ENCODE measurements at places on chromosomes 1 and 21.

DNA sequence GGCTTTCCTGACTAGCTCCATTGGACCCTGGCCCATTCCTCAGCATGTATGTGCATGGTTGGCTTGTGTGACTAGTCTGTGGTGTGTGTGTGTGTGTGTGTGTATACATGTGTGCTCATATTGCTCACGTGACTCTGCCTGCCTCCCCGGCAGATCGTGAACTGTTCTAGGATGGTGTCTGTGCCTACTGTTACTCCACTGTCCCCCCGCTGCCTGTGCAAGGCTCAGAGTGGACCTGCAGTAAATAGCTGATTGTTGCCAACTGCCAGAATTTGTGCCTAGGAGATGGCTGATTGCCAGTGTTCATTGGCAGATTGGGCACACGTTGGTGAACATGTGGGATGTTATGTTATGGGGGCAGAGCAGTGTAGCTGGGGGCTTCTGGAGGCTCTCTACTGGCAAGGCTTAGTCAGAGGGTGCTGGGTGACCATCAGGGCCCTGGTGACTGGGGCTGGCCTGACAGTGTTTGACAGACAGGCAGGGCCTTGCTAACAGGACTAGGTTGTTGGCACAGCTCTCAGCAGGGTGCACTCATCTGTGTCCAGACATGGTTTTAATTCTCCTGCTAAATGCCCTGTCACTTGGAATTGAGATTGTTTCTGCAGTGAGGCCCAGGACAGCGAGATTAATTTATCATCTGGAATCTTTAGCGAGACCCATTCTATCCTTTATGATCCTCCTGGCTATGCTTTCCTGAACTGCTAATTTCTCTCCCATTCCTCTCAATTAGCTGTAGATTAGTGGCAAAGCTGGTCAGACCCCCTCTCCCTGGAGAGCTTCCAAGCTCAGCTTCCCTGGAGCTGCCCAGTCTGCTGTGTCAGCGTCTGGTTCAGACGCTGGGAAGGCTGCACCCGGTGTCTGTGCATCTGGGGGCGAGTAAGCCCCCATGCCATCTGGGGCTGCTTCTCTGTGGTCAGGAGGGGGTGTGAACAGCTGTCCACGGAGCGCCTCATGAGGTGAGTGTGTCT is 20.8 kb downstream of the SLC6A17 start:
- no peak for DNase-seq

GRCh38 chr1:19478322-19478721 is 7.0 kb downstream of the CAPZB start:
- no peak for DNase-seq

- DNase-seq, result no peak
Observed at GRCh38 chr1:88910401-88910800, 19.0 kb upstream of the GTF2B start.

GRCh38 chr1:203492082-203492747 is 1.7 kb upstream of the OPTC start:
- no peak for DNase-seq

DNA sequence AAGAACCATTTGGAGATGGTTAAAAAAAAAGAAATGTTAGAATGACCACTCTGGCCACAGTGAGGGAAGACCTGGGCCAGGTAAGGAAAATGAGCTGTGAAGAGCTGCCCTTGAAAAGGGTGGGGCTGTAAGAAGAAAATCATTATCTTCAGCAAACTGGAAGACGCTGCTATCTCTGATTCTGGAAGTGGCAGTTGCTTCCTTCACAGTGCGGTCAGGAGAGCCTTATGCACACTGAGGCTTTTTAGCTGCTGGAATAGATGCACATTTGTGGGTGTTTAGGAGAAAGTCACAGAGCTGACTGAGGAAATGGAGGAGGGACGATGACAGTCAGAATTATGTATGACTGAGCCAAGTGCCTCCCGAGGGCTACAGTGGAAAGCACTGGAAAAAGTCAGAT is 91.6 kb downstream of the TBX19 start:
- no peak for DNase-seq

DNA sequence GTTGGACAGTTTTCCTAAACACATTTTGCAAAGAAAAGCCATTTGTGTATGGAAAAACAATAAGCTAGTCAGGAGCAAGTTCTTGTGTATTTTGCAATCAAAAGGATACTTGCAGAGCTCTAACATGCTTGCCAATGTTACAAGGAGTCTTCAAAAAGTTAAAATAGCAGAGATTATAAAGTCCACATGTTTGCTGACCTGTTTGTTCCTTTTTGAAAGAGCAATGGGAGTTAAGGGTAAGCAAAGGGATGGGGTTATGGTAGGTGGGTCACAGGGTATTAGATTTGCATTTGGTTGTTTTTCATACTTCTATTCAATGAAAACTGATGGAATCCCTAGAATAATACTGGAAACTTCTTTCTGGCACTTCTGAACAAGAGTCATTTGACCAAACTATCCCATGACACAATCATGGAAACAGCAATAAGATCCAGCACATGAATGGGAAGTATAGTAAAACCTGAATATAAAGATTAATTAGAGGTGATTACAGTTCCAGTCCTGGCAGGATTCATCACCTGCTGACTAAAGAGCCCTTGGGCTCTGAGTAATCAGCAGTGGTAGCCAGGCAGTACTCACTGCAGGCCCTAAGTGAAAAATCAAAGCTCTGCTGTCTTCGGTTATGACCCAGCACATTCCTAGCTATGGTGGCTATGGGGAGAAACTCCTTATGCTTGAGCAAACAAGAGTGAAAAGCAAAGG is 27.1 kb upstream of the ZC3H11B start:
- DNase-seq, result no peak

DNA sequence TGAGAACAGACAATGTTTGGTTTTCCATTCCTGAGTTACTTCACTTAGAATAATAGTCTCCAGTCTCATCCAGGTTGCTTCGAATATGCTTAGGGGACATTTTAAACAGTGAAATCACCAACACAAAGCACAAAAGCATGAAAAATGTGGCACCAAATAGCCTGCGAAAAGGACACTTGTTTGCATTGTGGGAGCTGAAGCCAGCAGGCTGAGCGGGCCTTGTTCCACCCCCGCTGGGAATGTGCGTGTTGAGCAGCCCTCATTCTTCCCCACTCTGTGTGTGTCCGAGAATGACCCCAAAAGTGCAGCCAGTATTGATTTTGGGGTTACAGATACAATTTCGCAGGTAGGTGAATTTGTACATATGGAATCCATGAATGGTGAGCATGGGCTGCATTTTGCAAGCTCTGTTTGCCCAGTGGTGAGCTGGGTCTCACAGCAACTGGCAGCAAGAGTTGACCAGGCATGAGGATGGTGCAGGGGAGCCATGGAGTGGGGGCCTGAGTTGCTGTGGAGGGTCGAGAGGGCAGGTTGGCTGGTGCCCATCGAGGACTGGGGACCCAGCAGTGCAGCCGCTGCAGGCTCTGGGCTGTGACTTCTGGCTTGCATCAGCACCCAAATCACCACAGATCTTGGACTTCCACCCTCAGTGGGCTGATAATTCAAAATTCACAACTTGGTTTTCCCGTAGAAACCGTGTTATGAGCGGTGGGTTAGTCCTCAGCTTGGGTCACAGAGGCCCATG is 29.4 kb downstream of the NENF start:
- no peak for DNase-seq

GRCh38 chr1:29757866-29758780 is 521.8 kb downstream of the PTPRU start:
- DNase-seq, result no peak

DNA sequence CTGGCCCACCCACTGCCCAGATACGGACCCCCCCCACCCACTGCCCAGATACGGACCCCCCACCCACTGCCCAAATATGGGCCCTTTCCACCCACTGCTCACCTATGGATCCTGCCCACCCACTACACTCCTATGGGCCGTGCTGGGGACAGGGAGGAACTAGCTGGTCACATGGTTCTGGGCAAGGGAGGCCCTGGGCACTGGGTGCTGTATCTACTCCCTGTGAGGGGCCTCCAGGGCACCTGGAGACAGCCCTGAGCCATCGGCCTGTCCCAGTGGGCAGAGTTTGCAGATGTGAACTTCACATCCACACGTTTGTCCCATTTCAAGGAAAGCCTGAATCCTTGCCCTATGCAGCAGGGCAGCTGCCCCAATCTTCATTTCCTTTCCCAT is 71.4 kb upstream of the COL6A1 start:
- no peak for DNase-seq

GRCh38 chr1:119687434-119688079 is 24.2 kb upstream of the PHGDH start:
- no peak for DNase-seq

DNA sequence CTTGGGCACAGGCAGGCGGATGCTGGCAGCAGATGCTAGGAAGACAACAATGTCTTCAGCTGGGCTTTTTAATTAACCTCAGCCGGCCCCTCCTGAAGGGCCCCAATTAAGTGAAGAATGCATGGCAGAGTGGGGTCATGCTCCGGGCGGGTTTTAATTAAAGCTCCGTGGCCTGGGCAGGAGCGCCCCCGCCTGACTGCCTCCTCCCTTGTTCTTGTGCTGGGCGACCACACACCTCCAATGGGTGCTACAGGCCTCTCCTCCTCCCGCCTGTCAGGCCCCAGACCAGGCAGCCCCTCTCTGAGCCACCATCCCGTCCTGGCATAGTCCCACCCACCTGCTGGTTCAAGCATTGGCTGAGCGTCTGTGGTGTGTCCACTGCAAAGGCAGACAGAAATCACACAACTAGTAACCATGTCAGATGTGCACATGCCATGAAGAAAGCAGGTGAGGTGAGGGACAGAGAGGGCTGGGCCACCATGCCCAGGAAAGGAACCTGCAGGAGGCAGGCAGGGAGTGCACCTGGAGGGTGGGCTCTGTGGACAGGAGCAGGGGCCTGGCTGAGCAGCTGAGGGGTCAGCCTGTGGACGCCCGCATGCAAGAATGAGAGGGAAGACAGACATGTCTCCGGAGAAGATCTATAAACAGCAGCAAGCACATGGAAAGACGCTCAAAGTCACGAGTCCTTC is 8.5 kb upstream of the ARF1 start:
- no peak for DNase-seq

DNA sequence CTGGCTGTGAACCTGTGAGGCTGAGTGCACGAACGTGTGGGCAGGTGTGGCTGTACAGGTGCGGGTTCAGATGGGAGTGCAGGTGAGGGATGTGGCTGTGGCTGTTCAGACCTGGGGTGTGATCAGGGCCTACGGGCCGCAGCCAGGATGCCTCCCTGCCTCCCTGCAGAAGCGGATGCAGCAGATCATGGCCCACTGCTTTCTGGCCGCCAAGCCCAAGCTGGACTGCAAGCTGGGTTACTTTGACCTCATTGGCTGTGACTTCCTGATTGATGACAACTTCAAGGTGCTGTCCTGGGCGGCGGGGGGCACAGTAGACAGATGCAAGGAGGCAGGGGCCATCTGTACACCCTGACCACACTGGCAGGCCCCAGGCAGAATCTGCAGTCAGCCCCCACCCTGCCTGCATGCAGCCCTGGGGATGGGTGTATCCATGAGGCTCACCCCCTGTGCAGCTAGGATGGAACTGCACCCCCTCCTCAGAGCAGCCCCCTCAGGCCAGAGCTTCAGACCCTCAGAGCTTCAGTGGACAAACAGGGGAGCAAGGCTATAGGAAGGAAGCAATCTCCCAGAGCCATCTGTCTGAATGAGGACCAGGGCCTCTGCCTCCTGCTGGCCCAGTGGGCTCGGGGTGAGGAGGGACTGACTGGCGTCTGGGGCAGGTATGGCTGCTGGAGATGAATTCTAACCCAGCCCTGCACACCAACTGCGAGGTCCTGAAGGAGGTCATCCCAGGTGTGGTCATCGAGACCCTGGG is 9.8 kb downstream of the TNFRSF18 start:
- DNase-seq, result no peak

- DNase-seq, result no peak
Observed at GRCh38 chr1:171663854-171664575, 11.5 kb upstream of the MYOC start.

- DNase-seq, result no peak
Observed at GRCh38 chr1:209766051-209766450, 10.2 kb downstream of the TRAF3IP3 start.

DNA sequence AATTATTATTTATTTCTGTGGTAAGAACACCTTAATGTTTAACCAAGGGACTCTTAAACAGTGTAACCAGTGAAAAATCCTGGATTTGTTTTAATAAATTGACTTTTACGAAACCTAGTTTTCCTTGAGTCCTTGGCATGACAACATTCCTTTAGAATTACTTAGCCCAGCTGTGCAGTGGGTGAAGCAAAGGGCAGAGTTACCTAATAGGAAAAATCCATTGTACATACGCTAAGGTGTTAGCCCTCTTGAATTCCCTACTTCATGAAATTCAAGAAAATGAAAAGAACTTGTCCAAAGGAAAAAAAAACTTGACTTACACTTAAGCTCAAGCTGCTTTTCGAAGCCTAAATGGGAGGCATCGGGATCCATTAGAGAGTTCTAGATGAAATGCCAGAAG is 852.0 kb upstream of the ADAMTS5 start:
- no peak for DNase-seq

DNA sequence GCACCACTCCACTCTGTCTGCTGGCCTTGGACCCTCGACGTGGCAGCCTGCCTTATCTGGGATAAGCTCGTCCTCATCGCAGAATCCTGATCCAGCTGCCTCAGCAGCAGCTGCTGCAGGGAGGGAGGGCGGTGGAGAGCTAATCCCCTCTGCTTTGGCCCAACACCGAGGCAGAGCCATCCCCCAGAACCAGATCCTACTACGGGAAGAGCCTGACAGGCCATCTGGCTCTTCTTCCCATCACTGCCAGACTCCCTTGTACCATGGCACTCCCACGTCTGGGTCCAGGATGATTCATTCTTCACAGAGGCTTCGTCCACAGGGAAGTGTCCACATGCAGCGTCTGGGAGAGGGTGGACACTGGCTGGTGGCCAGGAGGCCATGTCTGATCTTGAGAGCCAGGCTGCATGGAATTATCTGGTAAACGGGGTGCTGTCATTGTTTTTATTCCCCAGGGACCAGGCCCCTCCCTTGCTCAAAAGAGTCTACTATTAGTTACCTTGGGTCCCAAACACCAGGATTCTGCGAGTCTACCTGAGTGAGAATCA is 14.6 kb upstream of the PKP1 start:
- no peak for DNase-seq
